ENCODE measurements at places on chromosomes 16 and 17. TPM values are rescaled to one million over a fixed set of nuclear protein-coding genes. Genes with fewer than 3 reads are reported as not detected.

- DNase-seq = peak; percentile 100
These were observed 6.8 kb upstream of the PRSS8 start for GRCh38 chr16:31142109-31143010.

DNA sequence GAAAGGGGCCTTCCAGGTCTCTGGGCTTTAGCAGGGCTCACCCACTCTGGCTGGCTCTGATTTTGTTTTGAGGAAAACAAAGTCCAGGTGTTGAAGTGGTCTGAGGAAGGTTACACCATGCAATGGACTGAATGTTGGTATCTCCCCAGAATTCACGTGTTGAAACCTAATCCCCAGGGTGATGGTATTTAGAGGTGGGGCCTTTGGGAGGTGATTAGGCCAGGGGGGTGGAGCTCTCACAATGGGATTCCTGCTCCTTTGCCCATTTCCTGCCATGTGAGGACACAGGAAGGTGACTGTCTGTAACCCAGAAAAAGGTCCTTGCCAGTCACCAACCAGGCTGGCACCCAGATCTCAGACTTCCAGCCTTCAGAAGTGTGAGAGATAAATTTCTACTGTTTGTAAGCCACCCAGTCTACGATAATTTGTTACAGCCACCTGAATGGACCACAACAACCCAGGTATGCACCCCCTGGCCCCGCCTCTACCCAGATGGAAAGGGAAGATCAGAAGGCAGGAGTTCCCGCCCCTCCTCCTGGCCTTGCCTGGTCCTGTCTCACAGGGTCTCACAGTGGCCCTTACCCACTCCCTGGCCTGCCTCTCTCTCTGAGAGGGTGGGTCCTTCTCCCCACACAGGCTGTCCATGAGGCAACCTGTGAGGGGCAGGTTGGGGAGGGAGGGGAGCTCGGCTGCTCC lies 32.0 kb downstream of the LRRC75A start:
- no peak for DNase-seq

SLC35G6 gene
- total RNA-seq = not detected

TCAP gene
- 0.82 TPM for total RNA-seq

SGSH gene
- total RNA-seq = 20.2 TPM

TAT gene
- total RNA-seq = not detected

Data from activated CD4-positive, alpha-beta T cell treated with anti-CD3 and anti-CD28 coated beads for 36 hours (primary cell).